ENCODE measurements at places on chromosomes 2 and 18.
A peak's percentile ranks its signal among the peaks of the same experiment; 100 is the strongest.

GRCh38 chr2:222523783-222524544 is 99.6 kb downstream of the SGPP2 start:
- H3K4me3 ChIP-seq = no peak overlapping the region
- H3K4me1 ChIP-seq = no peaks in the 10 kb centered on the region
- H3K27ac ChIP-seq = no peak overlapping the region
- no peak for DNase-seq

GRCh38 chr18:67302043-67302442 is 214.5 kb downstream of the DSEL start:
- no peak for DNase-seq
- no peaks in the 10 kb centered on the region for H3K27me3 ChIP-seq
- H3K36me3 ChIP-seq = no peaks in the 10 kb centered on the region
- H3K27ac ChIP-seq = no peak overlapping the region

GRCh38 chr18:8681196-8681595 is 24.2 kb upstream of the MTCL1 start:
- no peak for DNase-seq
- H3K27me3 ChIP-seq = peaks cover 4% of the 10 kb centered on the region
- no peaks in the 10 kb centered on the region for H3K36me3 ChIP-seq
- no peak overlapping the region for H3K27ac ChIP-seq

DNA sequence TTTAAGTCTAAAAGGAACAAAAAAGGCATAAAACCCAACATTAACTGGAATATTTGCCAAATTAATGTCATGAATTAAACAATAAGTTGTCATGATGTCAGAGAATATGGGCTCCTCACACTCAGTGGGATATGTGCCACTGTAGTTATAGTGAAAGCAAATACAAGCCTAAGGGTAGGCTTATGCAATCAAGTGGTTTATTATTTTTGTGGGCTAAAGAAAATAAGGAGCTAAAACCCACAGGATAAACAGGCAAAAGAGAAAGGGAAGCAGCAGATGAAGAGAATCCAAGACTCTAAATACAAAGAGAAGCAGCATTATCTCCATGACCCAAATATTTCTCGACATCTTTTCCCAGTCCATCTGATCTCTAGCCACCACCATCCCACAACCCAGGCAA is 17.5 kb downstream of the YWHAQ start:
- peaks cover 41% of the 10 kb centered on the region for H3K4me1 ChIP-seq
- no peak overlapping the region for H3K4me3 ChIP-seq
- H3K36me3 ChIP-seq = peaks cover 13% of the 10 kb centered on the region
- no peak overlapping the region for H3K27ac ChIP-seq
- H3K27me3 ChIP-seq = no peaks in the 10 kb centered on the region
- no peak for DNase-seq

- no peak overlapping the region for H3K27ac ChIP-seq
- no peak for DNase-seq
- peaks cover 49% of the 10 kb centered on the region for H3K27me3 ChIP-seq
- peaks cover 5% of the 10 kb centered on the region for H3K4me1 ChIP-seq
These were observed 210.8 kb upstream of the SMIM21 start for GRCh38 chr18:75638223-75638775.

GRCh38 chr2:136022396-136023146 is 37.1 kb upstream of the DARS1 start:
- H3K27me3 ChIP-seq = no peaks in the 10 kb centered on the region
- no peak overlapping the region for H3K27ac ChIP-seq
- no peak for DNase-seq
- no peaks in the 10 kb centered on the region for H3K36me3 ChIP-seq

DNA sequence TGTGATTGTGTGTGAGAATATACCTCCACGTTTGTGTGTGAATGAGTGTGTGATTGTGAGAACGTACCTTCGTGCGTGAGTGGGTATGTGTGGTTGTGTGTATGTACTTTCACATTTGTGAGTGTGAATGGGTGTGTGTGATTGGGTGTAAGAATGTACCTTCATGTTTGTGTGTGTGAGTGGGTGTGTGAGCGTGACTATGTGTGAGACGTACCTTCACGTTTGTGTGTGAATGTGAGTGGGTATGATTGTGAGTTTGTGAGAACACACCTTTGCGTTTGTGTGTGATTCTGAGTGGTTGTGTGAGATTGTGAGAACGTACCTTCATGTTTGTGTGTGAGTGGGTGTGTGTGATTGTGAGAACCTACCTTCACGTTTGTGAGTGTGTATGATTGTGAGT is 5.8 kb upstream of the ADCY3 start:
- no peaks in the 10 kb centered on the region for H3K4me1 ChIP-seq
- no peaks in the 10 kb centered on the region for H3K36me3 ChIP-seq
- H3K4me3 ChIP-seq = no peak overlapping the region
- peaks cover 36% of the 10 kb centered on the region for H3K27me3 ChIP-seq
- DNase-seq = no peak
- H3K27ac ChIP-seq = no peak overlapping the region

GRCh38 chr2:155841442-155841841 is 491.1 kb downstream of the NR4A2 start:
- H3K27ac ChIP-seq = no peak overlapping the region
- peaks cover 3% of the 10 kb centered on the region for H3K4me1 ChIP-seq
- no peak for DNase-seq
- no peaks in the 10 kb centered on the region for H3K36me3 ChIP-seq
- no peaks in the 10 kb centered on the region for H3K27me3 ChIP-seq

DNA sequence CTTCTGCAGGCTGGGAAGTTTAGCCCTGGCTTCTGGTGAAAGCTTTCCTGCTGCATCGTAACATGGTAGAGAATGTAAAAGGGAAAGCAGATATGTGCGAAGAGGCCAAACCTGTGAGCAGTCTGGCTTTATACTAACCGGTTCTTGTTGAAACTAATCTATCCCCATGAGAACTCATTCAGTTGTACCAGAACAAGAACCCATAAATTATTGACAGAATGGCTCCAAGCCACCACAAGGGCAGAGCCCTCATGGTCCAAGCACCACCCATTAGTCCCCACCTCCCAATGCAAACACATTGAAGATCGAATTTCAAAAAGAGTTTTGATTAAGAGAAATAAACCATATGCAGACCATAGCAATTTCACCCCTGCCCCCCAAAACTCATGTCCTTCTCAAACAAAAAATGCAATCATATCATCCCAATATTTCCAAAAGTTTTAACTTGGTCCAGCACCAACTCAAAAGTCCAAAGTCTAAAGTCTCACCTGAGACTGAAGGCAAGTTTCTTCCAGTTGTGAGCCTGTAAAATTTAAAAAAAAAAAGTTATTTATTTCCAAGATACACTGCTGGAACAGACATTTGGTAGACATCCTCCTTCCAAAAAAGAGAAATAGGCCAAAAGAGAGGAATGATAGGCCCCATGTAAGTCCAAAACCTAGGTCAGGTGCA is 318.9 kb downstream of the CNTNAP5 start:
- no peak overlapping the region for H3K4me3 ChIP-seq
- peak overlapping the region; percentile 57 for H3K27ac ChIP-seq
- no peaks in the 10 kb centered on the region for H3K27me3 ChIP-seq
- no peak for DNase-seq
- H3K36me3 ChIP-seq = no peaks in the 10 kb centered on the region
- peaks cover 4% of the 10 kb centered on the region for H3K4me1 ChIP-seq

- H3K4me3 ChIP-seq = no peak overlapping the region
- no peaks in the 10 kb centered on the region for H3K36me3 ChIP-seq
- no peak for DNase-seq
- H3K4me1 ChIP-seq = no peaks in the 10 kb centered on the region
- H3K27ac ChIP-seq = no peak overlapping the region
These were observed 183.1 kb downstream of the C1D start for GRCh38 chr2:67879586-67880290.

GRCh38 chr2:3575534-3576262 is 638 bp downstream of the RPS7 start:
- peak overlapping the region; percentile 99 for H3K27ac ChIP-seq
- H3K27me3 ChIP-seq = no peaks in the 10 kb centered on the region
- DNase-seq = peak; percentile 18
- H3K36me3 ChIP-seq = peaks cover 35% of the 10 kb centered on the region
- peak overlapping the region; percentile 95 for H3K4me3 ChIP-seq
- H3K4me1 ChIP-seq = peaks cover 32% of the 10 kb centered on the region

DNA sequence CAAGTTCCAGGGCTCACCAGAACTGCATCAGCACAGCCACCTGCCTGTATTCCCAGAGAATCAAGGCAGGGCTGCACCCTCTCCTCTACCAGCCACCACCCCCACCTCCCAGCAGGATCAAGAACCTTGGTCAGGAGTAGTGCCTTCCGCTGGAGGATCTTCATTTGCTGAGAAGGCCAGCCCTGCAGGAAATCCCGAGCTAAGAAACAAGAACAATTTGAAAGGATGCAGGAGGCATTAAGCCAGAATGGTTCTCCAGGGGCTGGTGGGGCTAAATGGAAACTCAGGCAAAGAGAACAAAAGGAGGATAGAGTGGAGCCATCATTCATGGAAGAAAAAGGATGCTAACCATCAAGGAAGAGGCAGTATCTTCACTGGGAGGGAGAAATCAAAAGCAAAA is 147.3 kb upstream of the SLC14A2 start:
- H3K27me3 ChIP-seq = peaks cover 15% of the 10 kb centered on the region
- H3K4me3 ChIP-seq = no peak overlapping the region
- no peak overlapping the region for H3K27ac ChIP-seq
- H3K4me1 ChIP-seq = no peaks in the 10 kb centered on the region
- no peaks in the 10 kb centered on the region for H3K36me3 ChIP-seq

DNA sequence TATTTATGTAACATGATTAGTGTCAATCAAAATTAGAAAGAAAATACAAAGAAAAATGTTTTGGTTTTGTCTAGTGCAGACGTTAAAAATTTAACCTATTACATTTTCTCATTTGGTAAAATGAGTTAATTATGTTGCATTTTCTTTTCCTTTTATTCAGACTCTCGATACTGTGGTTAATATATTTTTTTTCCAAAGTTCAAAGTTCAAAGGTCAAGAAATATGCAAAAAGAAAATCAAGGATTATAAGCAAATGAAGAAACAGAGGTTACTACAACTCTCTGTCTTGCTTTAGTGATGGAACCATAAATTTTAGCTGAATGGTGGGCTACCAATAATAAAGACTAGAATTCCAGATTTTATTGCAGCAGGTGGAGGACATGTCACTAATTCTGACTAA is 133.3 kb upstream of the TFPI start:
- H3K36me3 ChIP-seq = no peaks in the 10 kb centered on the region
- no peak for DNase-seq
- no peak overlapping the region for H3K4me3 ChIP-seq

DNA sequence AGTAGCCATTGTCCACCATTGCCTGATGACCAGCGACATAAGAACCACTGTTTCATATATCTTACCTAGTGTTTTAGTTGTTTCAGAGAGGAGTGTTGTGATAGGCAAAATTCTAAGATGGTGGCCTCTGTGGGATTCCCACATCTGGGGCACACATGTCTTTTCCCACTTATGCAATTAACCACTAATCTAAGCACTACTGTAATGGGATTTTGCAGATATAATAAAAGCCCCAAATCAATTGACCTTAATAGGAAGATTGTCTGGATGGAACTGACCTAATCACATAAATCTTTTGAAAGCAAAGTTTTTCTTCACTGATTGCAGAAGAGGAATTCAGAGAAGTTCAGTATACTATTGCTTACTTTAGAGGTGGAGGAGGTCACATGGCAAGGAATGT is 469.9 kb downstream of the NUP35 start:
- peaks cover 6% of the 10 kb centered on the region for H3K4me1 ChIP-seq
- no peak overlapping the region for H3K4me3 ChIP-seq
- no peak overlapping the region for H3K27ac ChIP-seq
- no peak for DNase-seq

GRCh38 chr18:8253944-8254343 is 355.3 kb upstream of the RAB12 start:
- no peak overlapping the region for H3K4me3 ChIP-seq
- H3K27me3 ChIP-seq = no peaks in the 10 kb centered on the region
- H3K27ac ChIP-seq = no peak overlapping the region
- no peaks in the 10 kb centered on the region for H3K36me3 ChIP-seq
- no peak for DNase-seq
- H3K4me1 ChIP-seq = no peaks in the 10 kb centered on the region

DNA sequence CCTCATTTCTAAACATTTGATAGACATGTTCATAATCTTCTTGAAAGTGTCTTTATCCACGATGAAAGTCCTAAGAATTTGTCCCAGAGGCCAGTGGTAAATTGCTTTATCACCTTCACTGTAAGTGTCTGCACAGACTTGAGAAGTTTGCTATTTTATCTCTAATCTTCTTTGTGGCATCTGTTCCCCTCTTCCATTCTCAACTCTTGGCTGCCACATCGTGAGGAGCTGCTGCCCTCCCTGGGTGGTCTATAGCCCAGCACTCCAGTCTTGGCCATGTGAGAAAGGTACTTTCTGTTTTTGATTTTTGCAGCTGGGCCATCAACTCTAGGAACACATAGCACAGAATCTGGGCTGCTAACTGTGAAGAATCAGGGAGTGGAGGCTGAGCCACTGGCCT is 45.5 kb downstream of the SLC14A2 start:
- DNase-seq = no peak

DNA sequence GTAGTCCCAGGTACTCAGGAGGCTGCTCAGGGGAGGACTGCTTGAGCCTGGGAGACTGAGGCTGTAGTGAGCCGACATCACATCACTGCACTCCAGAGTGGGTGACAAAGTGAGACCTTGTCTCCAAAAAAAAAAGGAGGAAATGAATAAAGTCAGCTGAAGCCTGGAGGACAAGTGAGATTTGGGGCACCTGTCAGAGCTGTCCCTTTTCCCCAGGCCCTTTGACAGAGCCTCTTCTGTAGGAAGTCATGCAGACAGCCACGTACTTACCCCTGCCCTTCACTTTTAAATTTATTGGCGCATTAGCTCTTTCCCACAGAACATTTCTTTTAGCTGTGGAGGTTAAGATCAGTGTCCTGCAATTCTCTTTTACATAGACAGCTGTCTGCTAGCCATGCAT is 151.0 kb upstream of the DNMT3A start:
- H3K36me3 ChIP-seq = peaks cover 4% of the 10 kb centered on the region
- no peak for DNase-seq
- peaks cover 18% of the 10 kb centered on the region for H3K4me1 ChIP-seq
- no peak overlapping the region for H3K27ac ChIP-seq

GRCh38 chr18:71130351-71130750 is 841.5 kb downstream of the SOCS6 start:
- no peak overlapping the region for H3K4me3 ChIP-seq
- no peak for DNase-seq
- H3K36me3 ChIP-seq = no peaks in the 10 kb centered on the region
- no peaks in the 10 kb centered on the region for H3K27me3 ChIP-seq
- no peaks in the 10 kb centered on the region for H3K4me1 ChIP-seq
- no peak overlapping the region for H3K27ac ChIP-seq
